ENCODE measurements at places on chromosomes 2 and 18.

- DNase-seq: no peak
Measured at GRCh38 chr18:47716632-47717185, 213.8 kb downstream of the SMAD2 start.

- no peak for DNase-seq
Measured at GRCh38 chr2:124325667-124326440, 300.8 kb downstream of the CNTNAP5 start.

GRCh38 chr2:50167271-50167670, 864.7 kb downstream of the NRXN1 start:
- no peak for DNase-seq

DNA sequence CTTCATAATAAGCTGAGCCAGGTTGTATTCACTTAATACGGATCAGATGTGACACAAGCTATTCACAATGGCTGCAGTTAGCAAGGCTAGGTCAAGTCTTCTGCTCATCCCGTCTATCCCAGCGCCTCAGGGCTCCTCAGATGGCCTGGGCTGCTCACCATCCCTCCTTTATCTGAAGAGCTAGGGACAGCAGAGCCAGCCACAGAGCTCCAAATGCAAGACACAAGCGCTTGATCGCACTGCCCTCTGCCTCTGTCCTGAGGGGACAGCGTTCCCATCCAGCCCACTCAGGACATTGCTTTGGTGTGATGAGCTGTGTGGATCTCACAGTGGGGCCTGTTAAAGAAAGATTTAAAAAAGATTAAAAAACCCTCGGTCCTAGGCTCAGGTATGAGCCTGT, 254.4 kb upstream of the HS6ST1 start:
- DNase-seq: no peak

GRCh38 chr2:241451840-241452506, 56.4 kb downstream of the STK25 start:
- no peak for DNase-seq

DNA sequence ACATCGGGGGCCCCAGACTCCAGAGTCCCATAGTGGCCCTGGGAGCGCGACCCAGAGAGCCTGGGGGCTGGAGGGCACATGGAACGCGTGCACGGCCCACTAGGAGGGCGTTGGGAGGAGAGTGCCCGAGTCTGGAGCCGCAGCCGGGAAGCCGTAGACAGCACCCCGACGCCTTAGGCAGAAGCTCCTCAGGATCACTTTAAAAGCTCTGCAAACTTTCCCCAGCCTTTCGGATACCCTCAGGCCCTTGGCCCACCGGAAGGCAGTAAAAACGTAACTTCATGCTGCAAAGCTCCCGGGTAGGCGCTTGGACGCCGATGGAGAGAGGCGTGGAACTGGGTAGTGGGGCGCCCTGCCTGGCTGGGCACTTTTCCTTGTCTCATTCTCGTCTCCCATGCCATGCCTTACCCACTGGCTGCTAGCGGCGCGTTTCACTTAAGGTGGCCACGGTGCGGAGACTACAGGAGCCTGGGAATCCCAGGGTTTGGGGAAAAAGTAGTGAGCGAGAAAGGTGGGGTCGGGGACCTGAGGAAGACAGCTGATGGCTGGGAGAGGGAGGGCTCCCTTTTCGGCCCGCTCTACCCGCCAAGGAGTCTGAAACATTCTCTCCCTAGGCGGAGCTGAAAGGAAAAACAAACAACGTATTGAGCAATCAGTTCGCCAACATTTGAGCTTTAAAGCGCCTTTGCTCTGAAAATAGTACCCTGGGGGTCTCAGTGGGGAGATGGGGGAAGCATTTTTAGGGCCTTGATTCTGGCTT, 141.8 kb downstream of the MEIS1 start:
- peak; percentile 53 for DNase-seq

- no peak for DNase-seq
Measured at GRCh38 chr2:21996339-21996738, 872.6 kb downstream of the TDRD15 start.

GRCh38 chr2:212941361-212941760, 210.1 kb downstream of the IKZF2 start:
- no peak for DNase-seq

DNA sequence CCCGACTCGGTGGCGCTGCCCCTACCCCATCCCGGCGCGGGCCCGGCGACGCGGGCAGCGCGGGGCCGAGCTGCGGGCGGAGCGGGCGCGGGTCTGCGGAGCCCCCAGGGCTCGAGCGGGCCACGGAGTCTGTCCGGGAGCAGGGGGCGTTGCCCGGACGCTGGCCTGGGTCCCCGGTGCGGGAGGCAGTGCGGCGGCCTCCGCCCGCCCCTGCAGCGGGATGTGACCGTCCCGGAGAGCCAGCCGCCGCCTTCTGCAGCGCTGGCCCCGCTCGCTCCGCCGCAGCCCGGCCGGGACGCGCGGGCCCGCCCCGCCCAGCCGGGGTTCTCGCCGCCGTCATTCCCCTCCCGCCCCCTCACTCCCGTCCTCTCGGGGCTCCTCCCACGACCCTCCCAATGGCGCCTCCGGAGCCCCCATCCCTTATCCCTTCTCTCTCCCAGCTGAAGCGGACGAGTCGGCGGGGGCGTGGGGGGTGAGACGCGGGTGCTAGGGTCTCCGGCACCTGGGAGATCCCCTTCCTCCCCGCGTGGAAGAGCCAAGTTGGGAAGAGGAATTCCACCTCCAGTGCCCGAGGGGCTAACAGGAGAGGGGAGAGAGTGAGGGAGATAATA, at the start of gene FNDC4:
TSS of gene FNDC4 (minus strand) at position 257 of the 611 bp plus-strand sequence. CDS start 521 bp downstream, outside the sequence.
- DNase-seq: peak; percentile 69

DNA sequence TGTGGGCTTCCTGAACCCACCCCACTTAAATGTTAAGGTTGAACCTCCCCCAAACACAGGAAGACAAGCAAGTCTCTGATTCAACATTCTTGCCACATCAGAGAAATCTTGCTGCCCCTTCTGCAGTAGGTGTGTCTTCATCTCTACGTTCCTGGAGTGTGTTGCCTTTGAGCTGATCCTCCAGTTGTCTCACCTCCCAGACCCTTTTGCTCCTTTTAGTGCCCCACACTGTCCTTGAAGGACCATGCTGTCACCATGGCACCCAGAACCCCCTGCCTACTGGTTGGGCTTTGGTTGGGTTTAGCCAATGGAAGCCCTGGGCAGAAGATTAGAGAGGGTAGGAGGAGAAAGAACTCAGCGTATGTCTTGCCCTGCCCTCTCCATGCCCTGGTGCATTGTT, 10.7 kb downstream of the CAB39 start:
- DNase-seq: no peak

GRCh38 chr2:27954771-27955383, 64.3 kb downstream of the BABAM2 start:
- DNase-seq: peak; percentile 88

- peak; percentile 47 for DNase-seq
Measured at GRCh38 chr2:212842544-212843185, 304.1 kb upstream of the ERBB4 start.

DNA sequence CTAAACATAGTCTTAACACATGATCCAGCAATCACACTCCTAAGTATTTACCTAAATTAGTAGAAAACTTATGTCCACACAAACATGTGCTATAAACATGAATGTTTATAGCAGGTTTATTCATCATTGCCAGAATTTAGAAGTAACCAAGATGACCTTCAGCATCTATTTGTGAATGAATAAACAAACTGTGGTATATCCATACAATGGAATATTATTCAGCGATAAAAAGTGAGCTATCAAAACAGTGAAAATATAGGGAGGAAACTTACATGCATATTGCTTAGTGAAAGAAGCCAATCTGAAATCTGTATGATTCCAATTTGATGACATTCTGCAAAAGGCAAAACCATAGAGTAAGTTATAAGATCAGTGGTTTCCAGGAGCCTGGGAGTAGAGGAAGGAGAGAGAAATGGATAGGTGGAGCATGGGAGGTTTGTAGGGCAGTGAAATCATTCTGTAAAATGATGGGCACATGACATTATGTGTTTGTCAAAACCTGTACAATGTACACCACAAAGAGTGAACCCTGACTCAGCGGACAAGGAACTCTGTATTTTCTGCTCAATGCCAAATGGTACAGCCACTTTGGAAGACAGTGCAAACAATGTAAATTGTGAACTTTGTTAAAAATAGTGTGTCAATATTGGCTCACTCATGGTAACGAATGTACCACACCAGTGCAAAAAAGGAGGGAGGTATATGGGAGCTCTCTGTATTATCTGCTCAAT, 61.9 kb upstream of the IGFBP2 start:
- no peak for DNase-seq

GRCh38 chr2:240931319-240931949, 25.3 kb downstream of the CROCC2 start:
- DNase-seq: no peak

DNA sequence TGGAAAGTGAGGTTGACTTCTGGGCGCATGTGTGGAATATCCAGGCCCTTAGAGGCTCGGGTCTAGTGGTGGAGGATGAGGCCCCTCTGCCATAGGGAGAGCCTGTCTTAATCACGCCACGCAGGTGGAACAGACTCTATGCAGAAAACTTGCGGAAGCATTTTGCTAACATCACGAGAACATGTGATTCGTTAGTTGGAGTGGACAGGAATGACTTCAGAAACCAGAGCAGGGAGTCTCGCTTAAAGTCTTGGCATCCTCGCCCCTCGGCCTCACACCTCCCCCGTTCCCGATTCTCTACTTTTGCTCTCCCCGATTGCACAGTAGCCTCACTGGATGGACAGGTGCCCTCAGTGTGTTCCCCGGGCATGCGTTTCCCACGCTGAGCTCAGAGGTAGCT, 333.4 kb downstream of the GBX2 start:
- no peak for DNase-seq

DNA sequence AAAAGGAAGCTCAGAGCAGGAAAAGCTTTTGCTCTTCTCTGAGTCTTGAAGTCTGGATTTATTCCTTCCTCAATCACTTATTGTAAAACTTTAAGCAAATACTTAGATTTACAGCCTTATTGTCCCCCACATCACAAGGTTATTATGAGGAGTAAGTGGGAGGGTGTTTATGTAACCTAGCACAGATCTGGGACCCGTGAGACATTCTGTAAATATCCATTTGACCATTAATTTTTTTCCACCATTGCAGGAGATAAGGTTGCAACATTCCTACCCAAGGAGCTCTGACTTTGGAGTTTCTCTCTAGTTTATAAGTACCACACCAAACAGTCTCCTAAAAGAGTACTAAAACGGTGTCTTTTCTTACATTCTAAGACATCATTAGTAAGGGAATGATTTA, 52.1 kb upstream of the CTIF start:
- DNase-seq: peak; percentile 31

- DNase-seq: no peak
Measured at GRCh38 chr2:143357966-143358365, 228.7 kb downstream of the ARHGAP15 start.

DNA sequence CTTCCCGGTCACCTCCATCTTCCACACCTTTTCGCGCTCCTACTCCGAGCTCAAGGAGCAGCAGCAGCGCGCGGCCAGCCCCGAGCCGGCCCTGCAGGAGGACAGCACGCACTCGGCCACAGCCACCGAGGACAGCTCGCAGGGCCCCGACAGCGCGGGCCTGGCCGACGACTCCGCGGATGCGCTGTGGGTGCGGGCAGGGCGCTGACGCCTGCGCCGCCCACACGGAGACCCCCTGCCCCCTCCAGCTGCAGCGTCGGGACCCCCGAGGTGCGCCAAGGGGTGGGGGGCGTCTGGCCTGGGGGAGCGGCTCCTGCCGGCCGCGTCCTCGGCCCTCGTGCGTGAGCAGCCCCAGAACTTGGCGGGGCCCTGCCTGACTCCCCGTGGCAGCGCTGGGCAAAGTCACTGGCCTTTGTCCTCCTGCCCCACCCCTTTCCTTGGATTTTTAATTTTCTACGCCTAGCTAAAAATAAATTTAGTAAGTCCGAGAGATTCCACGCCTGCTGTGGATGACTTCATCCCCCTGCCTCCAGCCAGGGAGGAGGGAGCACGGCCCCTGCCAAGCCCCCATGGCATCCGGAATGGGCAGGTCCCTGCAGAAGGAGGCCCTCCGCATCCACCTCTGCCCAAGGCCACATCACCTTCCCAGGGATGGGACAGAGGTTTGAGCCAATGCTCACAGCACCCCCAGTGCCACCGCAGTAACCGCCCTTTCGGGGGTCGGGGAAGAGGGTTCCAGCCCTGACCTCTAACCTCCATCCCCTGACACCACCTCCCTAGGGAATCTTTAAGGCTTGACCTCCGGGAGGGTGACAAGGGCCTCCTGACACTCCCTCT, 51.6 kb downstream of the SLC66A2 start:
- no peak for DNase-seq

DNA sequence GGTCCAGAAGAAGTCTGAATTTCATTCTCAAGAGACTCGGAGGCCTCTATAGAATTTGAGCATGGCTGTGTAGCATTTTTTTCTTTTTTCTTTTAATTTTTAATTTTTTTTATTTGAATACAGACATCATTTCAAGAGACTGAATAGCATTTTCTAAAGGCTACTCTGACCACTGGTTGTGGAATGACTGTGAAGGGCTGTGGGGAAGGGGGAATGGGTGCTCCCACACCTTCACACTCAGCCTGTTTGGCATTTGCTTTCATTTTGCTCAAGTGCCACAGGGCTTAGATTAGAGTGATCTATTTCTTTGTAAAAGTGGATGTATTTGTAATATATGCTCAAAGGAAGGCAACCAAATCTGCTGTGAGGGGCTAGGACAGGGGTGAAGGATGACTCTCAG, 142.0 kb upstream of the SPOPL start:
- no peak for DNase-seq

DNA sequence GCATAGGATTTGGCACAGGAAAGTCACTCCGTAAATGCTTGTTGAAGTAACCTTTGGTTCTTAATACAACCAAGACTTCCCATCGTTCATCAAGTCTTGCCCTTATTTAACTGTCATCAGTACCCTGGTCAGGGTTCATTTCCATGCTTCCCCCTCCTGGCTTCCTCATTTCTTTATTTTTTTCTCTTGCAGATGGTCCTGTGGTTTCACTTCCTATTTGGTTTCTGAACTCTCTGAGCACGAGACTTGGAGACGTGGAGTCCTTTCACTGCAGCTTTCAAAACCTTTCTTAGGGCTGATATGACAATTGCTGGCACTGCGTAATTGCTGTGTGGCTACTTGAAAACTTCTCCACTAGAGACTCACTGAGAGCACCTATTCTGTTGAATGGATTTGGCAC, 59.9 kb upstream of the PID1 start:
- DNase-seq: no peak

- no peak for DNase-seq
Measured at GRCh38 chr2:20647738-20648137, 3.2 kb downstream of the HS1BP3 start.

- DNase-seq: peak; percentile 87
Measured at GRCh38 chr18:9876867-9877654, 8.7 kb upstream of the TXNDC2 start.

GRCh38 chr18:78825168-78825567, 154.4 kb upstream of the SALL3 start:
- no peak for DNase-seq

- DNase-seq: no peak
Measured at GRCh38 chr2:162509288-162509968, 165.5 kb downstream of the GCA start.

- DNase-seq: no peak
Measured at GRCh38 chr2:224395620-224396390, 6.1 kb downstream of the FAM124B start.
